Transverse colon (tissue), 4 donors: ENCODE measurements at places on chromosomes 7 and 10. TPM values are rescaled to one million over a fixed set of nuclear protein-coding genes. Genes with fewer than 3 reads are reported as not detected.

DNA sequence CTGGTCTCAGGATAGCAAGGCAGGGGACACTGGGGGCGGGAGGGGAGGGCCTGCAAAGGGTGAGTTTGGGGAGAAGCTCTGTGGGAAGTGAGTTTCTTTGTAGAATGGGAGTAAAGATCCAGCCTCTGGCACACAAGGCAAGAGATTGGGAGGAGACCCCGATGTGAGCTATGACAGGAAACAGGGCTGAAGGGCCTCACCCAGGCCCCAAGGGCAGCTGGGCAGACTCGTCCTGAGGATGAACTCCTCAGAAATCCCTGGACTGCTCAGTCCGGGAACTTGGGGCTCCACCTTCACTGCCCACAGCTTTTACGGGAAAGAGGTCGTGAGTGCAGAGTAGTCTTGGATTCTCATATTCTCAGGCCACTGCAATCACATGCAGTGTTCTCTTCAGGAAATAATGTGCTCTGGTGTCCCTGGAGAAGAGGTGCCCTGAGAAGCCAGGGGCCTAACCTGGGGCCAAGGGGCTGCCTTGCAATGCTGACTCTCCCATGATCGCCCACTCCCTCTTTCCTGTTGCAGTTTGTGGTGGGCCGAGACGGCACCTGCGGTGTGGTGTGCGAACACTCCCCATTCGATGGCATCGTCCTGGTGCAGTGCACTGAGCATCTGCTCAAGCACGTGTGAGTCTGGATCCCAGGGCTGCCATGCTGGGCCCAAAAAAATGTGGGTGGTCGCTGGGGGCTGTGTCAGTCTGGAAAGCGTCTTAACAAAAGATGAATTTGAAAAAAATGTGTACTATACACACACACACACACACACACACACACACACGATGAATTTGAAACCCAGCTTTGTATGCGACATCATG is 31.3 kb upstream of the C10orf53 start:
- no peak overlapping the region for H3K4me3 ChIP-seq
- H3K36me3 ChIP-seq = no peaks in the 10 kb centered on the region
- H3K27me3 ChIP-seq = no peaks in the 10 kb centered on the region
- no peak for DNase-seq
- no peaks in the 10 kb centered on the region for H3K4me1 ChIP-seq

DNA sequence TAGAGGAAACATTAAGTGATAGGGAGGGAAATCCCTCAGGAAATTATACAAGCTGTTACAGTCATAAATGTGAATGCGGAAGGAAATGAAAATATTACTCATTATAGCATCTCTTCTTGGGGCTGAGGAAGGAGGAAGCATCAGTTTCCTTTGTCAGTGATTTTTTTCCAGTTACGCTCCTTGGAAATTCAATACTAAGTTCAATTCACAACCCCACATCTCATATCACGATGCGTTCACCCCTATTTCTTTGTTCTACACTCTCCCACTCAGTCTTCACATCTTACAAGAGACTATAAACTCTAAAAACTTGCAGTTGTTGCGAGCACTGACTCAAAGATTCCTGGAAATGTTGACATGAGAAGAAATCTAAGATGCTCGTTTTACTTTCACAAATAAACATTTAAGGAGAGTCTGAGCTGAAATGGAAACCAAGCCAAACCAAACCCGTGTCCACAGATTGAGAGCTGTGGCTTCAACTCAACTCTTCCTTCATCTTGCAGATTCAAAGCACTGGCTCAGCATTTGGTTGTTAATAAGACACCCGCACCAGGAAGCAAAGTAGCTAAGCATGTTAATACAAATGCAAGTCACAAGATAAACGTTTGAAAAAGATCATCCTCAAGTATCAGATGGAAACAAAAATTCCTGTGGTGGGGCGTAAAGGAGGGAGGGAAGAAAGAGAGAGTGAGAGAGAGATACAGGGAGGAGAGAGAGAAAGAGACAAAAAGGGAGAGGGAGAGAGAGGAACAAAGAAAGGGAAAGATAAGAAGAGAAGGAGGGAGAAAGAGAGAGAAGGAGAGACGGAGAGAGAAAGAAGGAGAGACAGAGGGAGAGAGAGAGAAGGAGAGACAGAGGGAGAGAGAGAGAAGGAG is 150.0 kb upstream of the RSU1 start:
- no peak overlapping the region for H3K4me3 ChIP-seq
- no peaks in the 10 kb centered on the region for H3K4me1 ChIP-seq
- no peaks in the 10 kb centered on the region for H3K36me3 ChIP-seq
- DNase-seq = no peak
- H3K27me3 ChIP-seq = no peaks in the 10 kb centered on the region

- H3K36me3 ChIP-seq = no peaks in the 10 kb centered on the region
- H3K4me1 ChIP-seq = no peaks in the 10 kb centered on the region
- no peaks in the 10 kb centered on the region for H3K27me3 ChIP-seq
- DNase-seq = no peak
These were observed 60.7 kb downstream of the CHCHD3 start for GRCh38 chr7:133021196-133021595.

- no peak overlapping the region for H3K27ac ChIP-seq
- no peaks in the 10 kb centered on the region for H3K27me3 ChIP-seq
- no peak for DNase-seq
- H3K4me3 ChIP-seq = no peak overlapping the region
- H3K36me3 ChIP-seq = no peaks in the 10 kb centered on the region
These were observed 59.7 kb upstream of the NEBL start for GRCh38 chr10:20956843-20957242.

DNA sequence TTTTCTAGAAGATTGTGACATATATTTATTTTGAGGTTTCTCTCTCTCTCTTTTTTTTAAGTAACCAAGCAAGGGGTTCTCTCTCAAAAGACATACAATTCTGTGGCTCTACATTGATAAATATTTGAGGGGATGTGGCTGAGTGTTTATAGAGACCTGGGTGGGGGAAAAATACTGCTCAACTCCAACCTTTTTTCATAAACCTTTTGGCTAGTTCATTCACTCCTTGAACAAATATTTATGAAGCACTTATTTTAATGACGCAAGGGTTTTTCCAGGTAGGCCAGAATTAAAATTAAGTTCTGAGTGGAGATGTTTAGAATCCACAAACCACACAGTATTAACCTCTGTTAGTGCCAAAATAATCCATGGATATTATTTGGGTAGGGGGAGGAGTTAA is 100.2 kb downstream of the PTPRE start:
- H3K27me3 ChIP-seq = no peaks in the 10 kb centered on the region
- H3K27ac ChIP-seq = no peak overlapping the region
- no peak for DNase-seq
- peaks cover 3% of the 10 kb centered on the region for H3K4me1 ChIP-seq
- H3K4me3 ChIP-seq = no peak overlapping the region

The FAM25C gene
- not detected for total RNA-seq

The FLNC gene
- 21.3 TPM for total RNA-seq

The LIPJ gene
- total RNA-seq = not detected

The GHRHR gene
- total RNA-seq = not detected

GRCh38 chr7:129169171-129169671 is 19.2 kb upstream of the SMO start:
- peak overlapping the region; percentile 26 for H3K4me3 ChIP-seq
- H3K27ac ChIP-seq = peak overlapping the region; percentile 75
- H3K27me3 ChIP-seq = no peaks in the 10 kb centered on the region
- no peaks in the 10 kb centered on the region for H3K36me3 ChIP-seq

DNA sequence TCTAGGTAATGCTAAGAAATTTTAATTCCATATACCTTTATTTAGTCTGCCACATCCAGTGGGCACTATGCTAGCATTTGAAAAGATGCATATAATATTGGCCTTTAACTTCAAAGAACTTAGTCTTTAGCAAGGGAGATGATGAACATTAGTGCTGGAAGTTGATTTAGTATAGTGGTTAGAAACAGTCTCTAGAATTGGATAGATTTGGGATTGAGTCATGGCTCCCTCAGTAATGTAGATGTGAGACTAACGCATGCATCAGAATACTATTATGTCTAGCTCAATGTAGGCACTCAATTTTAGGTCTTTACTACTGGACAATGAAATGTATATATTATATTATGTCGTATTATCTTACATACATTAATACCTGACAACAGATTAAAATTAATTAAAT is 5.8 kb downstream of the DKK1 start:
- peaks cover 9% of the 10 kb centered on the region for H3K27me3 ChIP-seq
- no peak overlapping the region for H3K27ac ChIP-seq
- no peak overlapping the region for H3K4me3 ChIP-seq
- no peaks in the 10 kb centered on the region for H3K4me1 ChIP-seq
- no peaks in the 10 kb centered on the region for H3K36me3 ChIP-seq
- DNase-seq = no peak

- no peaks in the 10 kb centered on the region for H3K4me1 ChIP-seq
- H3K27ac ChIP-seq = no peak overlapping the region
- H3K36me3 ChIP-seq = no peaks in the 10 kb centered on the region
- DNase-seq = no peak
- H3K4me3 ChIP-seq = no peak overlapping the region
These were observed 365.3 kb upstream of the SMIM30 start for GRCh38 chr7:113483657-113484056.

The CFAP58 gene
- total RNA-seq = not detected

The NEUROD6 gene
- total RNA-seq = not detected

The SLC13A1 gene
- total RNA-seq = 2.1 TPM

DNA sequence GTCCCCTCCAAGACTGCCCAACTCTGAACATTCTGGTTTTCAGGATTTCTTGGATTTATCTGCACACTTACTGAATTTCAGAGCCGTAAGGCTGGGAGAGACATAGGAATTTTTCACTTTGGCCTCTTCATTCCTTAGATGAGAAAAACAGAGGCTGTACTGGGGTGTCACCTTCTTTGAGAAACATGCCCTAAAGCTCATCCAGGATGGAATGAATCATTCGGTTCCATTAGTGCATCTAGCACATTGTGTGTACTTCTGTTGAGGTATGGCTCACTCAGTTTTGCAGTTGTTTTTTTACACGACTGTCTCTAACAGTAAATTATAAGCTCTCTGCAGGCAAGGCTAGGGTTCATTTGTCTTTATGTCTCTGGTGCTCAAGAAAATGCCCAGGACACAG is 383.4 kb downstream of the GATA3 start:
- no peaks in the 10 kb centered on the region for H3K36me3 ChIP-seq
- DNase-seq = no peak
- no peaks in the 10 kb centered on the region for H3K4me1 ChIP-seq
- H3K27me3 ChIP-seq = no peaks in the 10 kb centered on the region
- no peak overlapping the region for H3K27ac ChIP-seq
- no peak overlapping the region for H3K4me3 ChIP-seq
